ENCODE measurements at places on chromosomes 6 and 20.

DNA sequence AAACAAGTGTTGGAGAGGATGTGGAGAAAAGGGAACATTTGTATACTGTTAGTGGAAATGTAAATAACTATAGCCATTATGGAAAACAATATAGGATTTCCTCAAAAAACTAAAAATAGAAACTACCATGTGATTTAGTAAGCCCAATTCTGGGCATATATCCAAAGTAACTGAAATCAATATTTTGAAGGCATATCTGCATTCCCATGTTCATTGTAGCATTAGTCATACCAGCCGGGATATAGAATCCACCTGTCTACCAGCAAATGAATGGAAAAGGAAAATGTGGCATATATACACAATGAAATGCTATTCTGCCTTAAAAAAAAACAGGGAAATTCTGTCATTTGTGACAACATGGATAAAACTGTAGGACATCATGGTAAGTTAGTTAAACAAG lies 15.3 kb upstream of the C6orf58 start:
- DNase-seq, result no peak

GRCh38 chr6:1904466-1904799 lies 294.7 kb downstream of the FOXC1 start:
- no peak for DNase-seq

DNA sequence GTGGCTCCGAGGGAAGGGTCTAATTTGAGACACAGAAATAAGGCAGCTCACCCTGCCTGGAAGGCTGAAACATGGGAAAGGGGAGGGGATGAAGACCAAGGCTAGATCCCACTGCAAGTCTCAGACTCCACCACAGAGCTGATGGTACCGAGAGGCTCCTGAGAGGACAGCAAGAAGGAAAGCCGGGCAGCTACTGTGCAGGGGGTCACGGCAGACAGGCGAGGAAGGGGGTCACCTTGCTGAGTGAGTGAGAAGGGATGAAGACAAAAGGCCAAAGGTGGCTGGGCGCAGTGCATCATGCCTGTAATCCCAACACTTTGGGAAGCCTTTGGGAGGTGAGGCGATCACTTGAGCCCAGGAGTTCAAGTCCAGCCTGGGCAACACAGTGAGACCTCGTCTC lies 100.7 kb downstream of the ATP9A start:
- no peak for DNase-seq

GRCh38 chr6:56807326-56807988 lies 147.4 kb upstream of the BEND6 start:
- DNase-seq, result no peak

GRCh38 chr6:13038741-13039190 lies 289.6 kb downstream of the TBC1D7 start:
- no peak for DNase-seq
